ENCODE measurements at places on chromosomes 11 and 22. TPM values are rescaled to one million over a fixed set of nuclear protein-coding genes. Genes with fewer than 3 reads are reported as not detected.

Gene SMC1B
- total RNA-seq = not detected

Gene TYR
- total RNA-seq = not detected

Gene CD151
- total RNA-seq = 789 TPM

Gene CAPN5
- total RNA-seq = 8.1 TPM

Gene OSM
- total RNA-seq = not detected

Gene CHRNA10
- total RNA-seq = under 0.01 TPM

Gene NPTXR
- total RNA-seq = 0.28 TPM

Gene JAML
- total RNA-seq = not detected

Gene LIN7C
- total RNA-seq = 25.5 TPM

Gene OR51B5
- total RNA-seq = 0.54 TPM

Gene KRTAP5-10
- total RNA-seq = not detected

Gene KCNK4
- total RNA-seq = not detected

Gene PLEKHA7
- total RNA-seq = not detected

Gene MS4A7
- total RNA-seq = not detected

Measured in IMR-90 (cell line).